ENCODE measurements at places on chromosomes 4 and X.

DNA sequence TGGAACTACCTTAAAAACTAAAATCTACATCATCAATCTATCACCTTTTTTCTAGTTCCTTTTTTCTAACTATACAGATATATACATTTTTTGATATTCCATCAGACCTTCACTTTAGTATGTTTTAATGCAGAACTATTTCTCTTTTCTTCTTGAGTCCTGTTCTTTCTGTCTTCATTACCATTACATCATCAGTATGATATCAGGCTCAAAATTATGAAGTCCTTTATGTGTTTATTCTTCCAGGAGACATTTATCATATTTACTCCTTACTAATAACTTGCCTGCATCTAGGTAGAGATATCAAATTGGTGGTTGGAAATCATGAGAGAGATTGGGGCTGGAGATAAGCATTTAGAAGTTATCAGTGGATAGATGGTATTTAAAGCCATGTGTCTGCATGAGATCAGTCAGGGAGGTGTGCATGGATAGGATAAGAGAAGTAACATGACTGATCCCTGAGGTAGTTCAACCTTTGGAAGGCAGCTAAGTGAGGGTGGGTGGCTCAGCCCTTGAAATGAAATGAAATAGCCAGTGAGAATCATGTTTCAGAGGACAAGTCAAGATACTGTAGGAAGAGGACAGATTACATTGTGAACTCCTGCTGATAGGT, 43.1 kb downstream of the MRPL1 start:
- DNase-seq, result no peak

DNA sequence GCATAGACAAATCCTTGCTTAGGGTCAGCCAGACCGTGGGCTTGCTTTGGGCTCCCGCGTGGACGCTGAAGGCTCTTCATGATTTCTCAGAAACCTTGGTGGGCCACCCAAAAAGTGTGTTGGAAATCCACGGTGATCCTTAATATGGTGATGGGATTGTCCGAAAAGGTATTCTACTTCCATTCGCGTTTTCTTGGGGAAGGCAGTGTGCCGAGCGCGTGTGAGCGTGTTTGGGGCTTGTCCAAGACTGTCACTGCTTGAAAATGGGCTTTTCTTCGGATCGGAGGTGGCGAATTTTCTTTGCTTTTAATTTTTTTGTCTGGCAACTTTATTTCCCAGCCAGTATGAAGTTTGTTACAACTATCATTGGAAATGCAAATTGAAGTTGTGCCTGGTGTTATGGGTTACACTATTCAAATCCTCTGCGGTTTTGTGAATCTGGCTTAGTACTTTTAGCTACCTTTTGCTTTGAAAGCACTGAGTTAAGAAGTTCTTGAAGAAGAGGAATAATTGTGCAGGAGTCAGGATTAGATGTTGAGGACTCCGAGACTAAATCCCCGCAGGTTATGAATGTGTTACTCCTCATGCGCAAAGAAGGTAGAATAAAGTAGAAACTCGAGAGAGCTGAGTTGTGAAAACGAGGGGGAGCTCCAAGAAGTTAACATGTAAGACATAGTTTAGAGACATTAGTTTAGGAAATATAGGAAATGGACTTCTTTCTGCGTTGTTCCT, 3.2 kb downstream of the SPRY1 start:
- no peak for DNase-seq

DNA sequence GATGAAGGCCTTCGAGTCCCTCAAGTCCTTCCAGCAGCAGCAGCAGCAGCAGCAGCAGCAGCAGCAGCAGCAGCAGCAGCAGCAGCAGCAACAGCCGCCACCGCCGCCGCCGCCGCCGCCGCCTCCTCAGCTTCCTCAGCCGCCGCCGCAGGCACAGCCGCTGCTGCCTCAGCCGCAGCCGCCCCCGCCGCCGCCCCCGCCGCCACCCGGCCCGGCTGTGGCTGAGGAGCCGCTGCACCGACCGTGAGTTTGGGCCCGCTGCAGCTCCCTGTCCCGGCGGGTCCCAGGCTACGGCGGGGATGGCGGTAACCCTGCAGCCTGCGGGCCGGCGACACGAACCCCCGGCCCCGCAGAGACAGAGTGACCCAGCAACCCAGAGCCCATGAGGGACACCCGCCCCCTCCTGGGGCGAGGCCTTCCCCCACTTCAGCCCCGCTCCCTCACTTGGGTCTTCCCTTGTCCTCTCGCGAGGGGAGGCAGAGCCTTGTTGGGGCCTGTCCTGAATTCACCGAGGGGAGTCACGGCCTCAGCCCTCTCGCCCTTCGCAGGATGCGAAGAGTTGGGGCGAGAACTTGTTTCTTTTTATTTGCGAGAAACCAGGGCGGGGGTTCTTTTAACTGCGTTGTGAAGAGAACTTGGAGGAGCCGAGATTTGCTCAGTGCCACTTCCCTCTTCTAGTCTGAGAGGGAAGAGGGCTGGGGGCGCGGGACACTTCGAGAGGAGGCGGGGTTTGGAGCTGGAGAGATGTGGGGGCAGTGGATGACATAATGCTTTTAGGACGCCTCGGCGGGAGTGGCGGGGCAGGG, 568 bp downstream of the HTT start:
- DNase-seq, result no peak

DNA sequence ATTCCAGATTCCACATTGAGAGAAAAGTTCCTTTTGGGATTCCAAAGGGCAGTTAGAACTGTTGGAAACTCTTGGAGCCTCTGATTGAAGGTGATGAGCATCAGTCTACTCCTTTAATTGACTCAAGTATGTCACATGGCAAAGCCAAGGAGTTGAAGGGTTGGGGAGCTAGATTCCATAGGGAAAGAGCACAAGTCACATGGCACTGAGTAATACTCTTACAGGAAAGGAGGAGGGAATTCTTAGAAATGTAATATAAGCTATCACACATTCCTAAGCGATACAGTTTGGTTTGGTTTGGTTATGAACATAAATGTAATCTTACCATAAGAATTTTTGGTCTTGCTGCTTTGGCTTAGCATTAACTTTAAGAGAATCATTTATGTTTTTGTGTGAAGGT, 15.7 kb downstream of the SPCS3 start:
- no peak for DNase-seq

GRCh38 chr4:53748328-53748772, 157.1 kb upstream of the LNX1 start:
- DNase-seq, result no peak

- no peak for DNase-seq
Measured at GRCh38 chr4:125505621-125506020, 190.9 kb downstream of the FAT4 start.

GRCh38 chr4:73904491-73904890, 35.3 kb downstream of the CXCL1 start:
- DNase-seq, result no peak

- no peak for DNase-seq
Measured at GRCh38 chrX:31497086-31497485, 425.2 kb upstream of the FTHL17 start.

DNA sequence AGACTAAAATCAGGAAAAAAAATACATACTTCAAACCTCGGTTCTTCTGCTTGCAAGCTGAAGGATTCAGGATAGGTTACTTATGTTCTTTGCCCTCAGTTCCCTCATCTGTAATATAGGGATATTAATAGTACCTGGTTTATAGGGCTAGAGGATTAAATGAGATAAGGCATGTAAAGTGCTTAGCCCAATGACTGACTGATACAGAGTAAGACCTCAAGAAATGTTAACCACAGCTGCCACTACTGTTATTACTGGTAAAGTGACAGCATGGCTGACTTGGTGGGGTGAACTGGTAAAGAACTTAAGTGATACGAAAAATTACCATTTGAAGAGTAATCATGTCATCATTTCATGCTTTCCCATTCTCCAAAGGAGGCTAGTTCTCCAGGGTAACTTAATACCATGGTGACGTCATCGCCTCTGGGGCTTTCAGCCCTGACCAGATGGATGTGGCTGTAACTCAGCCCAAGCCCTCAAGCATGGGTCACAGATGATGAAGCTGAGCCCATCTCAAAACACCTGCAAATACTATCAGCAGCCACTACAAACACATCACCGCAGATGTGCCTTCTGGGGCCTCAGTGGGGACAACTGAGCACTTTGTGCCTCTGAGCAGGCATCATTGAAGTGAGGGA, 44.5 kb upstream of the SCML1 start:
- DNase-seq, result no peak

GRCh38 chr4:26533685-26534084, 43.4 kb upstream of the CCKAR start:
- no peak for DNase-seq

- DNase-seq, result no peak
Measured at GRCh38 chrX:22739276-22739675, 260.5 kb upstream of the DDX53 start.

DNA sequence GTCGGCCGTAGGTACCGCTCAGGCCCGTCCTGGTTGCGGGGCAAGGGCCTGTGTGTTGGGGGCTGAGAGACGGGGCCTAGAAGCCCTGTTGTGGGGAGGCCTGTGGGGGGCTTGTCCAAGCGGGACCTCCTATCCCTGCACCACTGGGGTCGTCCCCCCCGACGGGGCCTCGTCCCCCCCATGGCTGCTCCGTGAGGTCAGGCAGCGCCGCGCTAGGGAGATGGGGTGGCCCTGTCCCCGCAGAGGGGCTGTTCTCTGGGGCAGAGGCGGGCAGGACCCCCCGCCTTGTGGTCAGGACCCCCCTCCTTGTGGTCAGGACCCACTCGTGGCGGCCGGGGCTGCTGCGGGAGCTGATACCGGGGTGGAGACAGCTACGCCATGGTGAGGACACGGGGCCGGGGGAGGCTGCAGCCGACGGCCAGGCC, 12.1 kb upstream of the GTPBP6 start:
- DNase-seq, result peak; percentile 61

DNA sequence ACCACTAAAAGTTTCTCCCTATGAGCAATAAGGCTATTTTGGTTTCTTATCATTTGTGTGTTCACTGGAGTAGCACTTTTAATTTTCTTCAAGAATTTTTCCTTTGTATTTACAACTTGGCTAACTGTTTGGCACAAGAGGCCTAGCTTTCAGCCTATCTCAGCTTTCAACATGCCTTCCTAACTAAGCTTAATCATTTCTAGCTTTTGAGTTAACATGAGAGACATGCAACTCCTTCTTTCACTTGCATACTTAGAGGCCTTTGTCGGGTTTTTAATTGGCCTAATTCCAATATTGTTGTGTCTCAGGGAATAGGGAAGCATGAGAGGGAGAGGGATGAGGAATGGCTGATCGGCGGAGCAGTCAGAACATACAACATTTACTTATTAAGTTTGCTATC, 349.8 kb downstream of the OPHN1 start:
- DNase-seq, result no peak

- DNase-seq, result no peak
Measured at GRCh38 chrX:148381603-148382002, 118.8 kb upstream of the AFF2 start.

DNA sequence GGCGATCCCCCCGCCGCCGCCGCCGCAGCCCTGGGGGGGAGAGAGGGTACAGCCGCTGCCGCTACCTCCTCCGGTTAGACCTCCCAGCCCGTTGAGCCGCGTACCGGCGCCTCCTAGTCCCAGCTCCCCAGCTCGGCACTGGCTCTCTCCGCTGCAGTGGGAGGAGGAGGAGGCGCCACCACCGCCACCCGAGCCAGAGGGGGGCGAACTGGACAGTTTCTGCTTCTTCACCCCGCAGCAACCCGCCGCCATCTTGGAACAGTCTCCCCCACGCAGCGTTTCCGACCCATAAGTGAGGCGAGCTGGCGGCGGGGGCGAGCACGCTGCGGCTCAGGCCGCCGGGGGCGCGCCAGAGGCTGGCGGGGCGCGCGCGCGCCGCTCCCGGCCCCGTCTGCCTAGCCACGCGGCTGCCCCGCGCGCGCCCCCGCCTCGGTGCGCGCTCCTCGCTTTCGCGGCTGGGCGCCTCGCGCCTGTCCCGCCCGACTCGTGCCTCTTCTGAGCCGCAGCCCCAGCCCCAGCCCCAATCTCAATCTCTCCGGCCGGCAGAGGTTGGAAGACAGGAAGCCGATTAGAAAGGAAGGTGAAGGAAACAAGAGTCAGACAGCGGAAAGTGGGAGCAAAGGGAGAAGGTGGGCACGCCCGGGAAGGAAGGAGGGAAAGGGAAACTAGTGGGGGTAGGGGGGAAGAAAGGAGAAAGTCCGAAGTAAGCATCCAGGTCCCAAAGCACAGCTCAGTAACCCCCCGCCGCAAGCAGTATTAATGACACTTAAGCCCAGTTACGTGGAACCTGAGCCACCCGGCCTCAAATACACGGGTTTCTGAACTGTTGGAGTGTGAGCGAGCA, at the start of gene AMMECR1:
Gene AMMECR1, minus strand, starts transcription at position 266 of the 844 bp plus-strand sequence. Its CDS starts 14 bp downstream, at position 252.
- peak; percentile 74 for DNase-seq

- no peak for DNase-seq
Measured at GRCh38 chr4:4659871-4660651, 118.2 kb upstream of the STX18 start.

DNA sequence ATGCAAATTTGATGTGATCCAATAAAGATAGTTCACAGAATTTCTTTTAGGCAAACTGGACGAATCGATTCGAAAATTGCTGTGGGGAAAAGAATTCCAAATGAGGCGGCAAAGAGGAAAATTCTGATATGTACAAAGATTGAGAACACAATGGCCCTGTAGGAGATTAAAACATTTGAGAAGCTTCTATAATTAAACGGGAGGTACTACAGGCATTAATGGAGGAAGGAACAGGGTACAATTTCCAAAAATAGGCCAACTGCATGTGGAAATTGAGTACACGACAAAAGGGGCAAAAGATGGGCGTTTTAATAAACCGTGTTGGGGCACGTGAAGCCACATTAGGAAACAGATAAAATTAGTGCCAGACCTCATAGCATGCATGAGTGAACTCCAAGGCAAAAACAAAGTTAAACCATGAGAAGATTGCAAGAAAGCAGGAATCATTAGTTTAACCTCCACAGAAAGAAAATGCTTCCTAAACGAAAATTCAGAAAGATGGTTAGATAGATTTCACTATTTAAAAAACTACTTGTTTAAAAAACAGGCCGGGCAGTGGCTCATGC, 68.4 kb downstream of the DHRSX start:
- no peak for DNase-seq

- DNase-seq, result no peak
Measured at GRCh38 chr4:25310066-25310802, 2.3 kb upstream of the ZCCHC4 start.

GRCh38 chr4:18366892-18367291, 345.3 kb upstream of the LCORL start:
- no peak for DNase-seq

DNA sequence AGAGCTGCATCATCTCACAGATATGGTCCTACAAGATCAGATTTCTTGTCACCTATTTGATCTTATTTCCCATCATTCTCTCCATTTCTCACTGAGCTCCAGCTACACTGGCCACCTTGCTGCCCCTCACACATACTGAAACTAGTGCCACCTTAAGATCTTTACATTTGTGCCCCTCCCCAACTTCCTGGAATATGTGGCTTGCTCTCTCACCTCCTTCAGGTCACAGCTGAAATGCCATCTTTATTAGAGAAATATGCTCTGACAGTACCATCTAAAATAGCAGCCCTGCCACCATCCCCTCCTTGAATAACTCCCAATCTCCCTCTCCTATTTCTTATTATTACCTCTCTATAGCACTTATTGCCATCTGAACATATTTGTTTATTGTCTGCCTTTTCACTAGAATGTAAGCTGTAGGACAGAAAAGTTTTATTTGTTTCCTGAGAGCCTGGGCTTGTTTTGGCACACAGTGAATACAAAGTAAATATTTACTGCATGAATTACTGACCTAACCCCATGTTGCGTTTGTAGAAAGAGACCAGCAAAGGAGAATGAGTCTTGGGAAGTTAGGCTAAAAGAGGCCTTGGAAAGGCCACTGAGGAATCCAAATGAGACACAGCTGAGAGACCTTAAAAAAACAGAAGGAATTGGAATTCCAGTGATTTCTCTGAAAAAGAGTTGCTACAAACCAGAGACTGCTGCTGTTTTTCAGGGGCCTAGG, 22.7 kb downstream of the DYNLT3 start:
- no peak for DNase-seq
